ENCODE measurements at places on chromosomes 4 and X.

DNA sequence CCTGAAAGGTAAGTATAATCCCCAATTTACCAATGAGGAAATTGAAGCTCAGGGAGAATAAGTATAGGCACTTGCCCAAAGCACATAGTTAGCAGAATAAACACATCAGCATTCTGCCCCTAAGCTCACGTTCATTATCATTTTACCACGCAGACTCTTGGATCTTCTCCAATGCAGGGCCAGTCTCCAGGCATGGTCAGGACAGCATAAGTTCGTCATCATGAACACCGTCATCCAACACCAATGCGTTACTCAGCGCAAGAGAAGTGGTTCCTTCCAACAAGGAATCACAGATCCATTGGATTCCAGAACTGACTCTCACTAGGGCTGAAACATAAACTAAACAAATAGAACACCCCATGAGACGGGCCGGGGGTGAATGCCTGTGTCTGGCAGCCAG, 86.5 kb upstream of the GPM6B start:
- no peak for DNase-seq

- DNase-seq, result no peak
Observed at GRCh38 chr4:666822-667544, 7.1 kb downstream of the ATP5ME start.

GRCh38 chr4:134862116-134862515, 660.5 kb upstream of the PABPC4L start:
- DNase-seq, result no peak

- DNase-seq, result no peak
Observed at GRCh38 chr4:7424553-7425111, 10.1 kb downstream of the PSAPL1 start.

DNA sequence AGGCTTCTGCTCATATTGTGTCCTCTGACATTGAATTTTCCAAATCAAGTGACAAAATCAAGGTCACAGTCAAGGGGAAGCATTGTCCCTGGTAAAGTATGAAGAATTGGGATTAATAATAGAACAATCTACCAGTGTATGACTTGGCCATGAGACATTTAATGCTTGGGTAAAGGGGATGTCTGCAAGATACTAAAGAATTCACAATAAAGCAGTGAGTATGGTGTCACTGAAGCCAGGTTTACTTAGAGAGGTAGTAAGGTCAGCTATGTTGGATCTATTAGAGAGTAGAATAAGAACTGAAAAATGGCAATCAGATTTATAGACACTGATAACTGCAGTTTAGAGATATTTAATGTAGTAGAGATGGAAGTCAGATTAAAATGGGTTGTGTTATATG, 349.2 kb downstream of the BMPR1B start:
- no peak for DNase-seq

- no peak for DNase-seq
Observed at GRCh38 chrX:111375747-111376146, 36.2 kb downstream of the DCX start.

DNA sequence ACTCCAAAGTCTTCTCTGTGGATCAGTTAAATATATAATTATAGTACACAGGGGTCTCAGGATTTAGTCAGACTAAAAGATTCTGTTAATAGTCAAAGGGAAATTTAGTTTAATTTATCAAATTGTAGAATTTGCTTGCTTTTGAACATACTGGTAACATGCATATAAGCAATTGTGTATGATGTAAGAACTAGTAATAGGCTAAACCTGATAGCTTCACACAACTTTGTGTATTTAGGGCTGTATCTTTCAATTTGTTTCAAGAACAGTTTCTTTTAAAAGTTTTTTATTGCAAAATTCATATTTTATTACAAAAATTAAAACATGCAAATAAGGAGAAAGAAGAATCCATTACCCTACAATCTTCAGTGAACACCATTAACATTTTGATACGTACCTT, 99.5 kb downstream of the CPE start:
- no peak for DNase-seq

DNA sequence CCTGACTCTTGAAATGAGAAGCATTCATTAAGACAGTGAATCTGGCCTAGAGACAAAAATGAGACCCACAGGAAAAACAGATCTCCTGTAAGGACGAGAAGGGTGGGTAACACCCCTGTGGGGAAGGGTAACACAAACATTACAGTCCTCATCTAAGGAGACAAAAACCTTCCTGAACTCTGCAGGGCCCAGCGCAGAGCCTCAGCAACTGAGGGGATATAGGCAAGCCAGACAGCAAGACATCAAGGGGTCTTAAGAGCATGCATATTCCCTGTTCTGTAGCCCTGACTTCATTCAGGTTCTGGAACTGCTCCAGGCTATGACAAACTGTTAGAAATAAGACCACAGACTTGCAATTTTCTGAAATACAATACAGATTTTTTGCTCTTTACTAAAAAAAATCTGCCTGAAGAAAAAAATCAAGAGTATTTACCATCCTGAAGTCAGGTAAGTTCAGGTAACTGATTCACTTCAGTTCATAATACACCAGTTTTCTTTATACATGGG, 15.5 kb downstream of the COX18 start:
- no peak for DNase-seq

DNA sequence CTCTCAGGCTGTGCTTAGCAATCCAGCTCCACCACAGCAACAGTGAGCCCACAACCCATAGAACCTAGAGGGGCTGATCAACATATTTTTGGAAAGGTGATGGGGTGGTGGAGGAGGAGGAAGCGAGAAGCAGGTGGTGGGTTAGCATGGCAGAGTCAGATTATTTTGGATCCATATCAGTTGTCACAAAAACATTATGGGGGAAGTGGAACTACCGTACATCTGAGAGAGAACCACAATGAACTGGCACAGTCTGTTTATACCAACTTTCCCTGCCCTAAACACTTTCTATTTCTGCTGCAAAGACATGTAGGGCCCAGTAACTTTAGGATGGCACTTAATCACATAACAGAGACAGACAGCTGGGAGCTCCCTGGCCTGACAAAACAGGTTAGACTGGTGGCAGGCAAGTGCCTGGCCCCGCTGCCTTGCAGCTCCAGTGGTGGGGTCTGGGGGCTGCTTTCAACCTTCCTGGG, 4.3 kb downstream of the SLC9A7 start:
- no peak for DNase-seq

DNA sequence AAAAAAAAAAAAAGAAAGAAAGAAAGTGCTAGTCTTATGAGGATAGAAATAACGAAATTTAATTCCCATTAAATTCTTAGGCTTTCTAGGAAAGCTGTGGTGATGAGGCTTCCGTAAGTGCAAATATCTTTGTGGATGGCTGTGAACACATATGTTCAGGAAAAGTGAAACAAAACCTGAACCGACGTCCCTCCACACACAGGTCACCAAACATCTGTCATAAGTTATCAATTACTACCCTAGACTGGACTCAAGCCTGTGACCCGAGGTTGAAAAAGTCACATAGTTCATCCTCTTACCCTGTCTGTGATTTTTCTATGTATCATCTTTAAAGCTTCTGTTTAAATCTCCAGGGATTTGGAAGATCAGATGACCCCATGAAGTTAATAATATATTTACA, 24.8 kb downstream of the HHIP start:
- DNase-seq, result no peak

DNA sequence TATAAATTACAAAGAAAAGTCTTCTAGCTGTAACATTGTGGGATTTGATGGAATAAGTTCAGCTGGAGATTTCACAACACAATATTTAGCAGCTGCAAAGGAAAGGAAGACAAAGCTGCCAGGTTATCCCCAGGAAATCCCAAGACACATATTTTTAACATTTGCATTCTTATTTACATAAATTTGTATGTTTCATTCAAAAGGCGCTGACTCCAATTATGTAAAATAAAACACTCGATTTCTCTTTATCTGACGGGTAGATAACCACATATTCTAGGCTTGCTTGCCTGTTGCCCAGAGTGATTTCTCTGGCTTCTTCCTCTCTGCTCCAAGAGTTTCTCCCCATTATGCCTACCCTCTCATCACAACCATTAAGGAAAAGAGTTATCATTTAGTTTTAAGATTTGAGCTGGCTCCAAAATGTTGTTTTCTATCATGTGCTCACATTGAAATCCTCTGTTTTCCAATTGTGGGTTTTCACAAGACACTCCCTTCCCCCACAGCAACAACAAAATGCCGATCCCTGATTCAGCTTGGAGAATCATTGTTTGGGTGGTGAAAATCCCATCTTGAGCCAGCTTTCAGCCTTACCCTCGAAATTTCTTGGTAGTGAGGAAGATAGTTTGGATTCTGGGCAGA, 128.2 kb upstream of the RASGEF1B start:
- DNase-seq, result no peak

- no peak for DNase-seq
Observed at GRCh38 chrX:67207912-67208311, 335.9 kb upstream of the AR start.

- DNase-seq, result no peak
Observed at GRCh38 chr4:160386846-160387245, 1284.0 kb downstream of the RAPGEF2 start.

- no peak for DNase-seq
Observed at GRCh38 chrX:97397371-97397770, 513.7 kb downstream of the RPA4 start.

DNA sequence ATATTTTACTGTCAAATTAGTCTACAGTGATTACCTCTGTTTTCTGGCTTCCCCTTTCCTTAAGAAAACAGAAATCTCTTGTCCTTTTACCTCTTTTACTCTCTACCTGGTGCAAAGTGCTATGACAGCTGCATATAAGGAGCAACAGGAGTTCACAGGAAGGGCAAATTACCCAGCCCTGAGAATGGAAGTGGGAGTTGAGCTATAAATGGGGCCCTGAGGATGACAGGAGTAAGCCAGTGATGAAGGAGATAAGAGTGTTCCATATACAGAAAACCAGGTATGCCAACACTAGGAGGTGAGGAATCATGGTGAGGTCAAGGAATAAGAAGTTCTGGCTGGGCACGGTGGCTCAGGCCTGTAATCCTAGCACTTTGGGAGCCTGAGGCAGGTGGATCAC, 4.5 kb upstream of the HSD17B13 start:
- no peak for DNase-seq

GRCh38 chr4:48683784-48684666, 96.1 kb downstream of the FRYL start:
- no peak for DNase-seq

DNA sequence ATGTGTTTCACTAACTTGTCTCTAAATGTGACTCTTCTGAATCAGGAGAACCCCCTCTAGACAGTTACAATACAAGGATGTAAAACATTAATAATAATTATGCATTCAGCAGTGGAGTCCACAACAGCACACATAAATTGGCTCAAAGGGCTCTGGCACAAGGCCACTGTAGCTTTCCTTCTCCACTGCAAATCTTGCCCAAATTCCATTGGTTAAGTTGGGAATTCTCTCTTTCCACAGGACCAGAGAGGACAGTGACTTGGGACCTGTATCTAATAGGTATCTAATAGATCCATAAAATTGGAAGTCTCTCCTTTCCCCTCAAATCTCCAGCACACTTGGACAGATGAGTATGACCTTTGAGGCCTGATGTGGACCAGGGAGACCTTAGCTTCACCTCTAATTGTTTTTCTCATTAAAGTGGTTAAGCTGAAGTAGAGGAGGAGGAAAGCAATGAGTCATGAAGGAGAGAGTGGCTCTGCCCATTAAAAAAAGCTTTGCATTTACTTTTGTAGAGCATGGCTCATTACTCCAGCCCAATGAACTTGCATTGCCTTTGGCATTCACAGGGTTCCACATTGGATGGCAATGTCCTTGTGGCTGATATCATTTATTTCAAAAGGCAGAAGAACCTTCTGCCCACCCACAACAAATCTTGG, 72.3 kb upstream of the SH3RF1 start:
- no peak for DNase-seq

GRCh38 chrX:82748906-82749505, 759.1 kb upstream of the POU3F4 start:
- DNase-seq, result no peak

DNA sequence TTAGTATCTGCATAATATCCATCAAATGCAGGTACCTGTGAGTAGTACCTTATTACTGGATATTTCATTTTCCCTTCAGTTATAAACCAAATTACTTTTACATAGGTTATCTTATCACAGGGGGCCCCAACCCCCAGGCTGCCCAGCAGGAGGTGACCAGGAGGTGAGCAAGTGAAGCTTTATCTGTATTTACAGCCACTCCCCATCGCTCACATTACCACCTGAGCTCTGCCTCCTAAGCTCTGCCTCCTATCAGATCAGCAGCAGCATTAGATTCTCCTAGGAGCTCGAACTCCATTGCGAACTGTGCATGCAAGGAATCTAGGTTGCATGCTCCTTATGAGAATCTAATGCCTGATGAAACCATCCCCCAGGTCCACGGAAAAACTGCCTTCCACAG, 6.3 kb downstream of the PRSS12 start:
- no peak for DNase-seq

GRCh38 chrX:53831662-53832635, 145.4 kb upstream of the HUWE1 start:
- DNase-seq, result no peak

DNA sequence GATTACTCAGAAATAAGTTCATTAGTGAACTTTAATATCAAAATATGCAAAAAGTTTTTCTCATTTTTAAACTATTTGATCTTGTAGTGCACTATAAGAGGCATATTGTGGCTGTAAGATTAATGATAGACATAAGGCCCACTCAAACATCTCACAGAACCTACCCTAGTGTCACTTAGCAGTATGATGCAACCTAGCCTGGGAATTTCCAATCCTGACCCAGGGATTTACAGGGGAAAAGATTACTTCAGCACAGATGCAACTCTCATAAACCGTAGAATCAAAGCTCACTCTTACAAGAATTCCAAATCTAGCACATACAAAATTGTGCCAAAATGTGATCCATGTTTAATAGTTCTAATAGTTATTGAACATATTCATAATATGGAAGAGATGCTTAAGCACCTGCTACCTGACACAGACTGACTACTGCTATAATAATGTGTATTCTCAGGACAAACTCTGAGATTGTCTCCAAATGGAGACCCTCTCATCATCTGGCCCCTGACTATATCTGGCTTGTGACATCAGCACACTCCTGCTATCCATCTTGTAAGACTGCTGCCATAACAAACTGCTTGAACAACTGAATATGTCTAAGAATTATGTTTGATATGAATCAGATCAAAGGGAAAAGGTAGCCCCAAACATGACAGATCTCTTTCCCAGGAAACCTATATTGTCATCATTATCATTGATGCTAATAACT, 271.9 kb downstream of the PABPC4L start:
- DNase-seq, result no peak

- DNase-seq, result no peak
Observed at GRCh38 chr4:186644737-186645261, 78.9 kb downstream of the FAT1 start.

DNA sequence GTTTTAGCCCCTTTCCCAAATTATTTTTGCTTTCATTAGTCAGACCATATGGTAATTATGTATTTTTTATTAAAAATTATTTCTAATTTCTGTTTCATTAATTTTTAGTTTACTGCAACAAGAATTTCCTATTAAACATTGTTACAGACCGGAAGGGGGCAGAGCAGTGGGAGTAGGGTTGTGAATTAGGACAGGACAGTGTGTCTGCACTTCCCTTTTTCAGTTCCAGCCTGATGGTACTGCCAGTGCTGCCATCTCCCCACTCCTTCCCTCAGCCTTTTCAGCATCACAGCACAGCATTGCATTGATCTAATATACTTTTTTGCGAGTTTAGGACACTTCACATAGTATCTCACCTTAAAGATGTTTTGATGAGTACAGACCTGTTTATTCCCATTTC, 76.5 kb downstream of the STIM2 start:
- no peak for DNase-seq

All from stimulated activated CD4-positive, alpha-beta T cell treated with anti-CD3 and anti-CD28 coated beads, Interleukin-1b, Interleukin-23, amount 100 ng/mL, for 1 hour (primary cell).